MV-4-11 (cell line): ENCODE measurements at places on chromosomes 3 and 15.

DNA sequence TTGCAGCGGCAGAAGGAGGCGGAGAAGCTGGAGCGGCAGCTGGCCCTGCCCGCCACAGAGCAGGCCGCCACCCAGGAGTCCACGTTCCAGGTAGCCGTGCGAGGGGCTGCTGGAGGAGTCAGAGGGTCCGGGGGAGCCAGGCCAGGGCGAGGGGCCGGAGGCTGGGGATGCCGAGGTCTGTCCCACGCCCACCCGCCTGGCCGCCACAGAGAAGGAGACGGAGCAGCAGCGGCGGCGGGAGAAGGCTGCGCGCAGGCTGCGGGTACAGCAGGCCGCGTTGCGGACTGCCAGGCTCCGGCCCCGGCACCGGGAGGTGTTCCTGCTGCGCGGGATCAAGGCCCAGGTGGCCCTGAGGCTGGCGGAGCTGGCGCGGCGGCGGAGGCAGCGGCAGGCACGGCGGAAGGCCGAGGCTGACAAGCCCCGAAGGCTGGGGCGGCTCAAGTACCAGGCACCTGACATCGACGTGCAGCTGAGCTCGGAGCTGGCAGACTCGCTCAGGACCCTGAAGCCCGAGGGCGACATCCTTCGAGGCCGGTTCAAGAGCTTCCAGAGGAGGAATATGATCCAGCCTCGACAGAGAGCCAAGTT lies 625.0 kb downstream of the MCTP2 start:
- DNase-seq, result no peak

- no peak for DNase-seq
These were observed 23.9 kb downstream of the ITPR1 start for GRCh38 chr3:4517093-4517492.

GRCh38 chr15:89903015-89903857 lies 9.4 kb upstream of the AP3S2 start:
- no peak for DNase-seq

DNA sequence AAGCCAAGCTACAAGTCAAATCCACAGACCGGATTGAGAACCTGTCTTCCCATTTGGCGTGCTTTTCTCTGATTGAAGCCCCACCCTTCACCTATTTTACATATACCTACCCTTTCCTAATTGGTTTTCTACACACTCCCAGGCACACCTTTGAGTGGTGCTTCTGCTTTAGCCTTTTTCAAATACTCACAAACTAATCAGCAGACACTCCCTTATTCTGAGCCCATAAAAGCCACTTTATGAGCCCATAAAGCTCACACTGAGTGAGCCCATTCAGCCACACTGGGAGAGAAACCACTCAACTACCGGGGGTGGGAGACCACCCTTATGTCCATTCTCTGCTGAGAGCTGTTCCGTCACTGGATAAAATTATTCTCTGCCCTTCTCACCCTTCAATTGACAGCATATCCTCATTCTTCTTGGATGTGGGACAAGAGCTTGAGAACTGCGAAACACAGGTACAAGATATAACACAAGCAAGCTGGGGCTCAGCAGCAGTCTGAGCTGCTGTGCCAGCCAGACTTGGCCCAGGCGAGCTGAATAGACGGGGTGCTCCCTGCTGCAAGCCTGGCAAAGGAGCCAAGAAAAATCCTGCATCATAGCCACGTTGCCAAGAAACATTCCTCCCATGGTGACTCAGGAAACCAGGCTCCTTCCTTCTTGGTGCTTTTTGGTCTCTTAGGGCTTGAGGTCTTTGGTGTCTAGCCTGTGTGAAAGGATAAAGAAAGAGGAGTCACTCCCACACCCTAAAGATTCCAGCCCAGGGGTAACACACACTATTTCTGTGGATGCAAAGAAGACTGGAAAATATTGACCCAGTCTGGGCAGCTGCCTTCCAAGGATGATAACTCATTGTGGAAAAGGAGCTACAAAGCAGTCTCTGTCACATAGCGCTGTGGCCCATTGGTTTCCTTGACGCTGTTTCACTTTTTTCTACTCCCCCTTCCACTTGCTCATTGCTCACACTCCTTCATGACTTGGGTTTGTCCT lies 609.7 kb downstream of the MCTP2 start:
- no peak for DNase-seq
